ENCODE measurements at places on chromosomes 12 and 14.

- no peak for DNase-seq
These were observed 2.9 kb upstream of the PTHLH start for GRCh38 chr12:27975222-27976136.

DNA sequence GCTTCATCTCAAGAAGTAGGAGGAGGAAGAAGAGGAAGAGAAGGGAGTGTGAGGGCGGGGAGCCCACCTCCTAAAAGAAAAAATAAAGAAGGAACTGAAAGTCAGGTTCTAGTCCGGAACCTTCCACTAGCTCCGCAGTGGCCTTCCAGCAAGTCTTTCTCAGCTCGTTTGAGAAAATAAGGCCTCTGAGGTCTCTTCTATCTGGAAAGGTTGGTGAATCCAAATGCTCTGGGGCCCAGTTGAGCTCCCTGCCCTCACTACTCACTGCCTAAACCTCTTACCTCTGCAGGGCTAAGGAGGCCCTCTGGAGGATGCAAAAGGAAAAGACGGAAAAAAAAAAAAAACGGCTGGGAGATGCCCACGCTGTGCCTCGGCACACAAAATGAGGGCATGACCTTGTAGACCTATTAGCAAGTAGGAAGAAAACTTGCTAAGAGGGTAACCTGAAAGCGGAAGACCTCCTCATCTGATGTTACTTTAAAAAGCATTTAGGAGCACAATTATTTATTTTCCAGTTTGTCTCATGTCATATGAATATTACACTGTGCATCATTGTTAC lies 35.9 kb downstream of the FBLN5 start:
- peak; percentile 47 for DNase-seq

- DNase-seq = no peak
These were observed 94.0 kb downstream of the TMX1 start for GRCh38 chr14:51333901-51334521.

GRCh38 chr12:33605757-33606156 lies 166.1 kb upstream of the SYT10 start:
- no peak for DNase-seq

GRCh38 chr14:69270795-69271708 lies 11.1 kb downstream of the GALNT16 start:
- no peak for DNase-seq

- no peak for DNase-seq
These were observed 36.5 kb upstream of the TDRD9 start for GRCh38 chr14:103891667-103892215.

DNA sequence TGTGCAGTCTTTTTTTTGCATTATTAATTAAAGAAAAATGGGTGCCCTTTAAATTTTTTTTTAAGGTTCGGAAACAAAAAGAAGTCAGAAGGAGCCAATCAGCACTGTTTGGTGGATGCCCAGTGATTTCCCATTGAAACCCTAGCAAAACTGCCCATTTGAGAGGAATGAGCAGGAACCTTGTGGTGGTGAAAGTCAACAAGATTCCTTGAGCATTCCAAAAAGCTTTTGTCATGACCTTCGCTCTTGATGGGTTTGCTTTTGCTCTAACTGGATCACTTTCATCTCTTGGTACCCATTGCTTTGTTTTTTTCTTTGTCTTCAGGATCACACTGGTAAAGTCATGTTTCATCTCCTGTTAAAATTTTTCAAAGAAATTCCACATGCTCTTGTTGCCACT lies 54.1 kb downstream of the ADIPOR2 start:
- DNase-seq = no peak

GRCh38 chr12:46557539-46558373 lies 185.2 kb upstream of the SLC38A2 start:
- DNase-seq = no peak

- no peak for DNase-seq
These were observed 340.6 kb downstream of the GXYLT1 start for GRCh38 chr12:41804026-41804425.

DNA sequence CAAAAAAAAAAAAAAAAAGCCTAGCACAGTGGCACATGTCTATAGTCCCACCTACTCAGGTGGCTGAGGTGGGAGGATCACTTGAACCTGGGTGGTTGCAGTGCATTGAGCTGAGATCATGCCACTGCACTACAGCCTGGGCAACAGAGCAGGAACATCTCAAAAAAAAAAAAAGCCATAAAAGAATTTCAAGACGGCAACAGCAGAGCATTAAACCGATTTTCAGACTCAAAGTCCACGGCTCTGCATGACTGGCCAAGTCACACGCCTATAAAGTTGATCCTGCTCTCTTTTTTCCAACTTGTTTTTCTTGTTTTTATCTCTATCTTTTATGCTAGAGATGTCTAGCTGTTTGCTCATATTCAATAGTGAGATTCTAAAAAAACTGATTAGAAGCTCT lies 45.3 kb downstream of the FBXO34 start:
- no peak for DNase-seq

GRCh38 chr12:119836781-119837180 lies 40.3 kb downstream of the CIT start:
- no peak for DNase-seq

DNA sequence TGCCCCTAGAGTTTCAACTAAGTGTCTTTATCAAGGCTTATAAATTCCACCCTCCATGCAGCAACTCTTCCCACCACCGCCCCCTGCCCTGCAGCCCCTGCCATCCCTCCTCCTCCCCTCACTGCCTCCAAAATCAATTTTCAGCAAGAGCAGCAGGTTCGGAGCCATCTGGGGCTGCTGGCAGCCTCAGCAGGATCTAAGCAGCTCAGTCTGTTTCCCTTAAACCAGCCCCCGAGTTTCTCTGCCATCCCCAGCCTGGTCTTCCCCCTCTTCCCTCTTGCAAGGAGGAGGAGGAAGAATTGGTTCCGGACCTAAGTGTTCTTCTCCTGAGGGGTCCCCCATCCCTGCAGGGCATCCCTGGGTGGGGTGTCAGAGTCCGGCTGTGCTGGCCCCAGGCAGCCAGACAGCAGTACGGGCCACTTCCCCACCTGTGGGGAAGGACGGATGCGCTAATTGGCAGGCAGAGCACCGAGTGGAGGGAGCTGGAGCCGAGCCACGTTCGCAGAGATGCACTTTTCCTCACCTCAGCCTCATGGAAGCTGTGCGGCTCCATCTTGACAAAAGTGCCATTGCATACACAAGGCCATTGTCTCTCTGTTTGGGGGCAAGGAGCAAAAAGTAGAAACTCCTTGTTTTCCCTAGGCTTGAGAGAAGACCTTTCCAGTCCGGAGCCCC lies 189.3 kb downstream of the KCNA5 start:
- no peak for DNase-seq

All from naive thymus-derived CD8-positive, alpha-beta T cell (primary cell).